ENCODE measurements at places on chromosomes 5 and 9.
A peak's percentile ranks its signal among the peaks of the same experiment; 100 is the strongest.

DNA sequence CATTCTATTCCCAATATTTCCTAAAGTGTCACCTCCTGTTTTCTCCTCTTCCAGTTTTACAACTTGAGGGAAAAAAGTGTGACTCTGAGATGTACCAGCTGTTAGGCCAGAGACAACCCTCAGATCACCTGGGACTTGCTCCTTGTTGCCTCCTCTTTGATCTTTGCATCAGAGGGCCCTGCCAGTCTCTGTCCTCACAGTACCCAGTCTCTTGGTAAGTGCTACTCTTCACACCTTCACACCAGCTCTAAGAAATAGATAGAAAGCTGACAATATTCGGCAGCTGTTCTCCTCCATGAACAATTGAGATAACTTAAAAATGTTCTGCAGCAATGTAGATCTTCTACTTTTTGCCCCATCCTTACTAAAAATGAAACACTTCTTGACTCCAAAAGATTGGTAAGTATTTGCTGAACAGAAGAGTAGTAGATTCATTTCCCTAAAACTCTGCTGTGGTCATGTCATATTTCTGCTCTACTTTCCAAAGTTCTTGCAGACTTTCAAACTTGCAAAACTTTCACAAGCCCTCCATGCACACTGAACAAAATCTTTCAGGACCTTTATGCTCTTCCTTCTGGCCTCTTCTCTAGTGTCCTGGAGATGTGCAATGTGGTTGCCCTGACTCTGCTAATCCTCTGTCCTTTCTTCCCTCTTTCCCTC, 188.6 kb downstream of the SNX18 start:
- DNase-seq, result no peak

DNA sequence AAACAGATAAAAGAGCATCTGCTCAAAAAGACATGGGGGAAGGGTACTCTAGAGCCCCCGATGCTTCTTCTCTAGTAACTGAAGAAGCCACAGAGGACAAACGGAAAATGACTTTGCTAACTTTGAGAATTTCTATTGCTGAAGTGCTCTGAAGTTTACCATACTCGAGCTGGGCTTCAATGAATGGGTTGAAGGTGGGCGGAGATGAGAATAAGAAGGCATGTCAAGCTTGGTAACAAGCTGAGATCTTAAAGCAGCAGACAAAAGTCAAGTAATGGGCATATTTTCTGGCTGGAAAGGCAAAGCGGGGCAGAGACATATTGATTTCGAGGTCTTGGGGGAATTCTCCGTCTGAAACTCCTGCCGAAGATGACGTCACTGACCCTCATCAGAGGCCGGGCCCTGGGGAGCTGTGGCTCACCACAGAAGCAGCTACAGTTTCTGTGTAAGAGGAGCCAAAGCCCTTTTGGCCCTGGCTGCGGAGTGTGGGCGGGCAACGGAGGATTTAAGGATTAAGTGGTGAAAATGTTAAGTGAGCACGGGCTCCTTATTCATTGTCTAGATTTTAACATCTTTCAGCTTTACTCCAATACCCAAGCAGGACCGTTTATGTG, 115.8 kb upstream of the SLIT3 start:
- DNase-seq, result no peak

GRCh38 chr9:113934167-113934828, 58.2 kb downstream of the ZNF618 start:
- DNase-seq, result no peak

GRCh38 chr9:89015336-89015735, 24.1 kb downstream of the S1PR3 start:
- DNase-seq, result no peak

GRCh38 chr9:4242239-4242638, 57.6 kb downstream of the GLIS3 start:
- no peak for DNase-seq

- DNase-seq, result no peak
These were observed 99.9 kb upstream of the BNC2 start for GRCh38 chr9:16970321-16970720.

- DNase-seq, result no peak
These were observed 21.0 kb upstream of the MRNIP start for GRCh38 chr5:179879690-179880010.

DNA sequence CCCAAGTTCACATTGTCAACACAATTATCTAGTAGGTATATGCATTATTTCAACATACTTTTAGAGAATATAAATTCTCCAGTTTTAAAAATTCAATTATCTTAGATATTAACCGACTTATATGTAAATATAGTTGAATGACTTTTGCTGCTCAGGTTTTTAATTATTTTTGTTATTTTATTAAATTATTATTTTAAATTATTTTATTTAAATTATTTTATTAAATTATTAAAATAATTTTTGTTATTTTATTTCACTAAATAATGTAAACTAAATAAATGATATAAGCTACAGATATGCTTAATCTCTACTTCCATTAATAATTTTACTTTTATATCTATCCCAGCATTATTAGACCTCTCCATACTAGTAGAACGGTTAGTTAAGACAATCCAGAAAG, 544.3 kb upstream of the ARRDC3 start:
- DNase-seq, result no peak

GRCh38 chr9:129482521-129483414, 138.1 kb downstream of the C9orf50 start:
- DNase-seq, result peak; percentile 81
